PC-3 (cell line): ENCODE measurements at places on chromosomes 2 and 18. TPM values are rescaled to one million over a fixed set of nuclear protein-coding genes. Genes with fewer than 3 reads are reported as not detected.

DNA sequence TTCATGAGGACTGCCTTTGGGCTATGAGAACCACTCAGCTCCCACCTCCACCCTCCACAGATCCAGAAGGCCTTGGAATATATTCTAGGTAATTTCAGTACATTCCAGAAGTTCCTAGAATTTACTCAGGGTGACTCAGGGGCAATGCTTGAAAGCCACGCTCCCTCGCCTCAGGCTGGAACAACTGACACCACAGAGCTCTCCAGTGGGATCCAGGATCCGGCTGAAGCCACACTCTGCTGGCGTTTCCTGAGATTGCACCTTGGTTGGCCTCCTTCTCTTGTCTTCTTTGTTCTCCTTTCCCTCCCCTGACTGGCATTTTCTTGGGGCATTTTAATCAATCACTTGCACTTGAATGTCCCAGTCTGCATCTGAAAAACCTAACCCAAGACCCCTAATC lies 92.6 kb upstream of the KCNE4 start:
- peak; percentile 96 for DNase-seq

Gene CDK15
- total RNA-seq = 2.4 TPM in 1 of 2 replicates, not detected in the other

Gene TIMM21
- 106 and 120 TPM in 2 replicates for total RNA-seq

Gene CEBPZOS
- 30.8 and 43.8 TPM in 2 replicates for total RNA-seq

DNA sequence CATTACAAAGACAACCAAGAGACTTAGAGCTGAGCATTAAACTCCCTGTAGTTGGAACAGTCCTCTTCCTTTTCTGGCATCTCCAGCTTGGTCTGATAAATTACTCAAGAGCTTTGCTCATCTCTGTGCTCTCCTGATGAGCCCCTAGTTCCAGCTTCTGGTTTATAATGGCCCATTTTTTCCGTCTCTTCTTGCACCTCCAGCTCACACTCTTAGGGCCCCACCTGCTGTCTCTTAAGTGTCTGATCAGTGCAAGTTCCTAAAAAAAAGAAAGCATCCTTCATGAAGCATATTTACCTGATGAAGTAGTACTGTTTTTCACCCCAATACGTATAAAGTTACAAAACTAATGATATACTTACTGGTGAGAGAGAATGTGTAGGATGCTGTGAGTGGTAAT lies 822.9 kb downstream of the RNF144A start:
- DNase-seq = no peak

DNA sequence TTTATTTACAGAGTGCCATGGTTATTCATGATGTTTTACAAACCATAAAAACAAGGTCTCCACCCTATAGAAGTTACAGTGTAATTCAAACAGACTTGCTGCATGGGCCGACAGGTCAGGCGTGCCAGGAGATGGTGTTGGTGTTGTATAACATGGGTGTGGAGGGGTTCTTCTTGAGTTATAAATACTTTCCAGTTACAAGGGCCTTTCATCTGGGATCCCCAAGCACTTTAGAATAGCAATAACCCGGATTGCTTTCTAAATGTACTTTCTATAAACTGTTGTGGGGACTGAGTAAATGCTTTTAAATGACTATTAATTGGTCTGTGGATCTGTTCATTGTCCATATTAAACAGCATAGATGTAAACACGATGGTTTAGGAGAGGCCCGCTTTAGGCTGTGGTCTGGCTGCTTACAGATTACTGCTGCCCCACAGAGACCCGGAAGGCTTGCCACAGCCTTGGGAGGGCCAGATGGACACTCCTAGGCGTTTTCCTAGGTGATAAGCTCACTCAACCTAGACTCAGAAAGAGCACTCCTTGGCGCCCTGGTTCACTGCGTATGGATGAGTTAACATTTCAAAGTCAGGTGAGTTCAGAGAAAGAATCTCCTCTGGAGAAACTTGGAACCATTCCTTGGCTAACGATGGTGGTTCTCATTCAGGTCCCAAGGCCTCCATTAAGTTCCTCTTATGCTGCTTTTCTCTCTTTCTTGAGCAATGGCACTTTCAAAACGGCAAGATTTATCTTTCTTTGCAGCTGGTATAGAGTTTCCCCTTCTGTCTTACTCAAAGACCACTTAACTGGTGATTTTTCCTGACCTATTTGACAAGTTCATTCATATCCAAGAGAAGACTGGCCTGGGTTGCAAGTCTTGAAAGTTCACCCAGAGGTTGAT lies 3.6 kb upstream of the KIAA2012 start:
- peak; percentile 9 for DNase-seq

Gene RUFY4
- not detected in 2 replicates for total RNA-seq

GRCh38 chr18:30588673-30589164 lies 453.8 kb downstream of the DSC3 start:
- peak; percentile 70 for DNase-seq

DNA sequence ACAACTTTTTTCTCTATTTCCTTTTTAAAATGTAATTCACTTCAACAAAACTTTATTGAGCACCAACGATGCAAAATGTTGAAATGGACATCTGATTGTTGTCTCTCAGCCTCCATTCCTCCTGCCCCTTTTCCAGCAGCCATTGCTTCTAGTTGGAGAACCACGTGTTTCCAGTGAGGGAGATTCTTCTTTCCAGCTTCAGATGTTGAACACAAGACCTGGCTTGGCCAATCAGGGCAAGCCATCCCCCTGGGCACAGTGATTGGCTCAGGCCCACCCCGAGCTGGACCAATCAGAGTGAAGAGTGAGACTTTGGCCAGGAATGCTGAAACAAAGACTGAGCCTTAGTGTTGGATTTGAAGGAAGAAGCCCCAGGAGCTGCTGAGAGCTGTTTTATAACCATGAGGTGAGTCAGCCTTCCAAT lies 59.0 kb downstream of the E2F6 start:
- peak; percentile 43 for DNase-seq

DNA sequence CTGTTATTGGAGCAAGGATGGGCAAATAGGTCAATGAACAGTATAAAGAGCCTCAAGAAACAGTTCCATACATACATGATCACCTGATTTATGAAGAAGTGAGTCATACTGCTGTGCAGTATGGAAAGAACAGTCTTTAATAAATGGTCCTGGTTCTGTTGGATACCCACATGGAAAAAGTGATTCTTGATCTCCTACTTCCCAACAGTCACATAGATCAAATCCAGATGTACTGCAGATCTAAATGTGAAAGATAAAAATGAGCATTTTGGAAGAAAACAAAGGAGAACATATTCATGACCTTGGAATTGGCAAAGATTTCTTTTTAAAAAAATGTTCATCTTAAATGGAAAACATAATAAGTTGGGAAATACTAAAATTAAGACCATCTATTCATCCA lies 75.8 kb downstream of the CCDC148 start:
- no peak for DNase-seq
